ENCODE measurements at places on chromosomes 2 and 18.

DNA sequence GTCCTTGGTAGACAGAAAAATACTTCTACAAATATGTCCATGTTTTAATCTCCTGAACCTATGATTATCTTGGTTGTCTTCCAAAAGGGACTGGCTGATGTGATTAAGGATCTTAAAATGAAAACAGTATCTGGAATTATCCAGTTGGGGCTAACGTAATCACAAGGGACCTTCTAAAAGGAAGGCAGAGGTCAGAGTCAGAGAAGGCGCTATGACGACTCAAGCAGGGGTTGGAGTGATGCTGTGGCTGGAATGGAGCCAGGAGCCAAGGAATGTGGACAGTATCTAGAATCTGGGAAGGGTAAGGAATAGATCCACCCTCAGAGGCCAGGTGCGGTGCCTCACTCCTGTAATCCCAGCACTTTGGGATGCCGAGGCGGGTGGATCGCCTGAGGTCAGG, 4.2 kb upstream of the USP14 start:
- no peak for DNase-seq

DNA sequence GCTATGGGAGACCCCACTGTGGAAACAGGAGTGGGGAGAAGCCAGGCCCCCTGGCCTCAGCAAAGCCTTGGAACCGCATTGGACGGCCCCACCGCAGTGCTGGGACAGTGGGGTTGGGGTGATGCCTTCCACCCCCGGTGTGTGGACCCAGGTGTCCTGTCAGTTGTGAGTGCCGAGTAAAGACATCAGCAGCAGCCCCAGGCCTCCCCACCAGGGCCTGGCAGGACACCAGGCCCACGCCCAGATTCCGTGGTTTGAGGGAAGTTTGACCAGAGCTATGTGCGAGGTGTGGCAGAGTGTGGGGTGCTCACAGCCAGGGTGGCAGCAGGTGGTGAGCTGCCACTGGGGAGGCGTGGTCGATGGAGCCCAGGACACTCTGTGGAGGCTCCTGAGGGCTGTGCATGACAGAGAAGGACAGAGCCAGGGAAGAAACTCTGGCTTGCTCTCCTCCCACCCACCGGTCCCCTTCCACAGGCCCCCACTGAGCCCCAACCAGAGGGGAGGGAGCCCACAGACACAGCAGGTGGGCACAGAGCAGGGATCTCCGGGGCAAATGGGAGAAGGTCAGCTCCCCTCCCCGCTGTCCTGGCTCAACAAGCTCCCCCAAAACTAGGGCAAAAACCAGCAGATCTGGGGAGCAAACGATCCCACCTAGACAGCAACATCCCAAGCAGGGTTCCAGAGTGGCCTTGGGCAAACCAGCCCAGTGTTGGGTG, 69.1 kb downstream of the TWIST2 start:
- DNase-seq: no peak

- no peak for DNase-seq
Observed at GRCh38 chr2:16049406-16049805, 109.1 kb downstream of the MYCN start.

DNA sequence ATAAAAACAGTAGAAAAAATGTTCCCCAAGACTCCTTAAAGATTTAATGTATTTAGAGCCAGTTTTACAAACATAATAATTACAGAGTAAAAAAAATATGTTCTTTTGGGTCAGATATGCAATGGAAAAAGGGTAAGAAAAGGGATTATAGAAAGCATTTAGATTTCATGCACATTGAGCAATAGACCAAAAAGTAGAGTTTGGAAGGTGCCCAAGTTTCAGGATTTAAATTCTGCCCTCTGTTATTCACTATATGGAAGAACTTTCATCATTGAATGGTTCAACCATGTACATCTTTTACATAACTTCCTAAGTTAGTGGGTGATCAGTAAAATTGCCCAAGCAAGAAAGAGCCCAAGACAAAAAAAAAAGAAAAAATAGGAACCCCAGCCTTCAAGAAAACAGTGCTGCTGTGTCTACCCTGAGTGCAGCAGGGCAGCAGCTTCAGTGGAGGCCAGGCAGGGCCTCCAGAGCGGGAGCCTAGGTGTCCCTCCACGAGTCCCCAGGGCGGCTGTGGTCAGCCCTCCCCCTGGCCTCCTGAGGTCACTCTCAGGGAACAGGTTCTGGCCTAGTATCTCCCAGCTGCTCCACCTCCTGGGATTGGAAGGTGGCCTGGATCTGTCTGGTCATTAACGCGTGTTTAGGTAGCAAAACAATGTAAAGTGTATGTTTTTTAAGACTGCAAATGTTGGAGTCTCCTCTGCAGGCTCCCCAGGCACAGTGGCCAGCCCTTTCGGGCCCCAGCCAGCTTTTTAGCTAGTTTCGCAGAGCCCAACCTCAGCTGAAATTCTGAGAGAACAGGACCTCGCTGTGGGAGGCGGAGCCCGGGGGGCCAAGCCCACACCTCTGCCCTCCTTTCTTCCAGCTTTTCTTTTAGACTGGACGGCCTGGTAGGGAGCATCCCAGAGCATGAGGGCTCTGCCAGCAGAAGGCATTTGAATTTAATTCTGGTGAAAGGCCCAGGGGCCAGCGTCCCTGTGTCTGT, 77.3 kb downstream of the TEX51 start:
- DNase-seq: no peak

GRCh38 chr2:171811245-171811628, 82.8 kb downstream of the SLC25A12 start:
- DNase-seq: no peak

Measured in stimulated activated CD4-positive, alpha-beta T cell treated with anti-CD3 and anti-CD28 coated beads, Interleukin-4, amount 100 ng/mL, for 4 hours (primary cell).